HFFc6 (cell line): ENCODE measurements at places on chromosomes 2 and 18.
A peak's percentile ranks its signal among the peaks of the same experiment; 100 is the strongest.

- DNase-seq = no peak
These were observed 51.1 kb downstream of the PGAP1 start for GRCh38 chr2:196875414-196875813.

DNA sequence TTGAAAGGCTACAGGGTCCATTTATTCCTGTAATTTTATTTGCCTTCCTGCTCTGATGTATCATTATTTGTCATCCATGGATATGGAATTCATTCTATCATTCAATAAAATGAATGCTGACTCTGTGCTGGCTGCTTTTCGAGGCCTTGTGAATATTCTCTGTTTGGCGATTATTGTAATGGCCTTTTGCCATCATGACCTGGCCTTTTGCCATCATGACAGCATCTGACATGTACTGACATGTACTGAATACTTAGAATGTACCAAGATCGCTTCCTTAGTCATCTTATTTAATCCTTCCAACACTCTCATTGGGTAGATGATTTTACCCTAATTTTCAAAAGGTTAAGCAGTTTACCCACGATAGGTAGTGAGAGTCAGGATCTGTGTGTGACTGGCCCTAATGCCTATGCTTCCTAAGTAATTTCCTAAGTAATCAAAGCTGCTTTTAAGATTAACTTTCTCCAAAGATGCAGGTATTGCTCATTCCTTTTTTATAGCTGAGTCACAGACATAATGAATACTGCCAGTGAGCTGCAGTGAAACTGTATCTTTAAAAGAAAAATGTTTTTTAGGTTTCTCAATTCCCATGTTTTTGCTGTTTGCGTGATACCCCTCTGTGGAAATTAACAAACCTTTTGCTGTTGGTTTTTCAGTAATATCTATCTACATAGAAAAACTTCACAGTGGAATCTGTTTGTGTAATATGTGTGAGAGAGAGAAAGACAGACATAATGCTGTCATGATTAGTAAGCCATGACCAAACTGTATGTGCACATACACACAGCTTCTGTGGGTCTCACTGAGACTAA, 127.8 kb downstream of the CERS6 start:
- DNase-seq = peak; percentile 37

DNA sequence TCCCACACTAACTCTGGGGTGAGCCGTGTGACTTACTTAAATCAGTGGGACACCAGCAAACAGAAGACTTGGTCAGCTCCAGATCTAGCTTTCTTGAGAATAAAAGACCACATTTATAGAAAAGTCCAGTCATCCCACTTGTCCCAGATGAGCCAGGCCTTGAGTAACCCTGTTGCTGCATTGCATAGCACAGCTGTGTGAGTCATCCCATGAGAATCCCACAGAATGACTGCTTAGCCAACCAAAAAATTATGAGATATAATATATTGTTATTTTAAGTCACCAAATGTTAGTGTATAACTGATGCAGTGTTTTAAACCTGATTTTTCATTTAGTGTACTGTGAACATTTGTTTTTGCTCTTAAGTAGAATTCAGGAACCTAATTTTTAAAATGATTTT, 94.2 kb upstream of the FSHR start:
- DNase-seq = peak; percentile 80

DNA sequence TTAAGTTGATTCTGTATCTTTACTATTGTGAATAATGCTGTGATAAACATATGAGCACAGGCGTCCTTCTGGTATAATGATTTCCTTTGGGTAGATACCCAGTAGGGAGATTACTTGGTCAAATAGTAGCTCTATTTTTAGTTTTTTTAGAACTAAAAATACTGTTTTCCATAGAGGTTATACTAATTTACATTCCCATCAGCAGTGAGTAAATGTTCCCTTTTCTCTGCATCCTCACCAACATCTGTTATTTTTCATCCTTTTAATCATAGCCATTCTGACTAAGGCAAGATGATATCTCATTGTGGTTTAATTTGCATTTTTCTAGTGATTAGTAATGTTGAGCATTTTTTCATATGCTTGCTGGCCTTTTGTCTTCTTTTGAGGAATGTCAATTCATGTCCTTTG, 35.1 kb downstream of the PMS1 start:
- peak; percentile 88 for DNase-seq

DNA sequence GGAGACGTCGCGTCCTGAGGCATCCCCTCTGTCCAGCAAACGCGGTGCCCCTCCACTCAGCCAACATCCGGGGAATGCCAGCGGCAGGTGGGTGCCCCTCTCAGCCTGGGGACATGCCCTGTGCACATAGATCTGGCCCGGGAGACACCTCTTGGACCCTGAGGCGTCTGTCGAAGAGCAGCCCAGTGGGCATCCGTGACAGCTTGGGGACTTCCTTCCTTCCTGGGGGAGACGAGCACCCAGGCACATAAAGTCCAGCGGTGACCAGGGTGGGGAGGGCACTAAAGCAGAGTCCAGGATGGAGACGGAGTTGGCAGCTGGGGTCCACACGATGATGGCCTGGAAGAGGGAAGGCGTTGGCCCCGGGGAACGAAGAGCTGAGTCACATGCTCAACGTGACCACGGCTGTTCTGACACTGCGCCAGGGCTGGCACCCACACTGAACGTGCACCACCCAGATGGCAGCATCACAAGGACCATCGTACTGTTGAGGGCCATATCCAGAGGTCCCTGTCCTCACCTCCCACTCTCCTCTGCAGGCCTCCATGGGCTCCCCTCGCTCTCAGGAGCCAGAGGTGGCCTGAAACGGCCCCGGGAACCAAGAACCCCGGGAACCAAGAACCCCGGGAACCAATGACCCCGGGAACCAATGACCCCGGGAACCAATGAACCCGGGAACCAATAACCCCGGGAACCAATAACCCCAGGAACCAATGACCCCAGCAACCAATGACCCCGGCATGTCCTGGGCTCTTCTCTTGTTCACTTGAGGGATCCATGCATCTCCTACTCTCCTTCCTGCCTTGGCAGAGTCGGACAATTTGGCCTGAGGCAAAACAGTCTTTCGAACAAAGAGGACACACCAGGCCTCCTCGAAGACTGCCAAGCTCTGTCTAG, 22.6 kb downstream of the HDAC4 start:
- no peak for DNase-seq

- peak; percentile 60 for DNase-seq
These were observed 236.1 kb downstream of the CDH20 start for GRCh38 chr18:61569176-61569892.

DNA sequence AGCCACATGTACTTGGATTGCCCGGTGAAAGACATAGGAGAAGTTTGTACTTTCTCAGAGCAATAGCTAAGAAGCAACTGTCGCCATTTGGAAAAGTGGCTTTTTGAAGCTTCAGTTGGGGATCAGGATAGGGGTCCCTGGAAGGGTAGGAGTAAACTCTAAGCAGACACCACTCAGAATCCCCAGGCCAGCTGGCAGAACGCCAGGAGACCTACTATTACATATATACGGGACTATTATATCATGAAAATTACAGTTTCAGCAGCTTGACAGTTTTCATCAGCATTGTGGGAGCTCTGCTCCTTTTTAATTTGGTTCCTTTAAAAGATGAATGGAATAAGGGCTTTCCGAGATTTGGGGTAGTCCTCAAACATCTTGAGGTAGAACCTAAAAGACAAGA, 54.9 kb downstream of the SRD5A2 start:
- DNase-seq = no peak

DNA sequence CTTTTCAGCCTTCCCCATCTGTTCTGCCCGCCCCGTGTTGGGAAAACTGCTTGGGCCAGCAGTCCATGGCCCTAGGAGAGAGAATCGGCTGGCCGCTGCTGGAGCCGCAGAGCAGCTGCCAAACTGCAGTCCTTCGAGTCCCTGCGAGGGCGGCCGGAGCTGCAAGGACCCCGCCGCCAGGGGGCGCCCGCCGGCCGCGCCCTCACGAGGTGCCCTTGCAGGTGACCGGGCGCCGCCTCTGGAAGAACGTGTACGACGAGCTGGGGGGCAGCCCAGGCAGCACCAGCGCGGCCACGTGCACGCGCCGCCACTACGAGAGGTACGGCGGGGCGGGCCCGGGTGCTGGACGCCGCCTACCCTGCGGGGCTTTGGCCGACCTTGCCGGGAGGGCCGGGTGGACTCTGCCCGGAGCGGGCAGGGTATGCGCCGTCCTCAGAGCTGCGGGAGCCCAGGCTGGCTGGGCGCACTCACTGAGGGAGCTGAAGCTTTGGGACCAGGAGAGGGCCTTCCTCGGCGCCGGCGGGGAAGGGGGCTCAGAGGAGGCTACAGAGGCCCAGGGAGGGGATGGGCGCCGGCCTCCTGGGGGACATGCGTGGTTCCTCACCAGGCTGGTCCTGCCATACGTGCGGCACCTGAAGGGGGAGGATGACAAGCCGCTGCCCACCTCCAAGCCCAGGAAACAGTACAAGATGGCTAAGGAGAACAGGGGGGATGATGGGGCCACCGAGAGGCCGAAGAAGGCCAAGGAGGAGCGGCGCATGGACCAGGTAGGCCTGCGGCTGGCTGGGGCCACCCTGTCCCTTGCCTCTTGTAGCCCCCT, 13.6 kb downstream of the ARID5A start:
- DNase-seq = no peak

- DNase-seq = no peak
These were observed 20.6 kb upstream of the NDUFV2 start for GRCh38 chr18:9081940-9082339.

GRCh38 chr2:57809230-57809629, 237.4 kb upstream of the VRK2 start:
- DNase-seq = no peak

DNA sequence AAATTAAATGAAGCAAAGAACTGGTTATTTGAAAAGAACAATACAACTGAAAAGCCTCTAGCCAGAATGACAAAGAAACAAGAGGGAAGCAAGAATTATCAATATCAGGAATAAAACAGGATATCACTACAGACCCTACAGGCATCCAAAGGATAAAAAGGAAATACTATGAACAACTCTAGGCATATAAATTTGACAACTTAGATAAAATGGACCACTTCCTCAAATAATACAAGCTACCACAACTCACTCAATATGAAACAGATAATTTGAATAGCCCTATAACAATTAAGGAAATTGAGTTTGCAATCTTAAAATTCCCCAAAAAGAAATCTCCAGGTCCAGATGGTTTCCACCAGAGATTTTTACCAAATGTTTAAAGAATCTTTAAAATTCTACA, 19.8 kb downstream of the RPRD1A start:
- no peak for DNase-seq

DNA sequence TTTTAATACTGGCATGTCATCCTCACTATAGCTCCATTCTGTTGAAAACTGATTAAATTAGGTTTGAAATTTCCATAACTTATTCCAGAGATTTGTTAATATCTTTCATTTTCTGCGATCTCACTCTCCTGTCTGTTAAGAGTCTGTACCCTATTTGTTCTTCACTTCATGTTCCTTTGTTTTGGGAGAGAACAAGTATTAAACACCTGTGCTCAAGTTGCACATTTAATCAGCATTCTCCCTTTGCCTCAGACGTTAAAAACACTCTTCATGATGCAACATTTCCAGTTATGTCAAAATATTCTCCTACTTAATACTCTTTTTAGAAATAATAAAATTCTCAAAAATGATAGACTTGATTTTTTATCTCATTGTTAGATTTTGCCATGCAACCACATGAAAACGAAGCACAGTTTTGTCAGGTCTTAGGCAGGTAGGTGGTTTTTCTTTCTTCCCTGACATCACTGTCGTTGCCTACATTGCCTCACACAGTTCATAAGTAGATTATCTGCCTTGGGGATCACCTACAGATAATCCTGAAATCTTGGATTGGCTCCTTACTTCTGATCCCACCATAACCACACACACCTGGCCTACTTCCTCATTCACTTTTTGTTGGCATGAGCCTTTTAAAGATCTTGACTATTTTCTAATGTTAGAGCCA, 109.9 kb downstream of the GAREM1 start:
- no peak for DNase-seq

- DNase-seq = no peak
These were observed 165.9 kb downstream of the DYSF start for GRCh38 chr2:71619230-71619741.

DNA sequence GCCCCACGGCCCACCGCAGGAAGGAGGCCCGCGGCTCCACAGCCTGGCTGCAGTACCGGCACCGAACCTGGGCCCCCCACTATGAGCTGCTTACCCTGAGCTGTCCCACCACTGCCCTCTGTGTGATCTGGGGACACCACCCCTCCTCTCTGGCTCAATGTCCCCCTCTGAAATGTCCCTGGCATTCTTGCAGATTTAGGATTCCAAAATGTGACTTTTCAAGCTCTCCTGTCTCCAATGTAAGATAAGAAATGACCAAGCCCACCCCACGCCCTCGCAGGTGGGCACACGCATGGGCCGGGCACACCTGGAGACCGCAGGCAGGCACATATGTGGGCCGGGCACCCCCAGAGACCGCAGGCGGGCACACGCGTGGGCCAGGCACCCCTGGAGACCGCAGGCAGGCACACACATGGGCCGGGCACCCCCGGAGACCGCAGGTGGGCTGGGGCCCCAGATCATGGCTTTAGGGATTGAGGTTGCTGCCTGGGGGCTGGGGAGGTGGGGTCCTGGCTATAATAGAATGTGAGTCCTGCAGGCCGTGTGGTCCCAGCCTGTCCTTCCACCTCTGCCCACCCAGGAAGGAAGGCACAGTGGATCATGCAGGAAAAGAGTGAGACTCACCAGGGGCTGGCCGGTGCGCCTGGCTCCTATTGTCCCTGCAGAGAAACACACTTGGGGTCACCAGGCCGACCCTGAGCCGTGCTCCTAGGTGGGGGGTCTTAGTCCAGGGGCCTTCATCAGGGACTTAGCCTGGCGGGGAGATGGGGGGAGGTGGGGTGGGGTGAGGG, 7.2 kb downstream of the PDCD1 start:
- DNase-seq = no peak

DNA sequence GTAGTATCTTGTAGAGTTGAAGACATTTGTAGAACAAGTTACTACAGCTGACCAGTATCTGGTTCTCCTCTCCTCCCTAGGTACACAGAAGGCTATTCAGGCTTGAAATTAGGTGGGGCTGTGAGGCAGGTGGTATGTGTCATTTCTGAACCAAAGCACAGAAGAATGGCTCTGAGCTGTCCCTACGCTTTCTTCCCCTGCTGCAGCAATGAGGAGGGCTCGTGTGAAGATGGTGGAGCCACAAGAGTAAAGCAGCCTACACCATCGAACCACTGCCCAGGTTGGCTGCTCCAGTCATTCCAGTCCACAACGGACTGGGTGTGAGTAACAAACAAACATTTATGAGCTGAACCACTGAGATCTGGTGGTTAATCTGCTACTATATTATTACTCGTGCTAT, 148.9 kb downstream of the DTNB start:
- DNase-seq = no peak

DNA sequence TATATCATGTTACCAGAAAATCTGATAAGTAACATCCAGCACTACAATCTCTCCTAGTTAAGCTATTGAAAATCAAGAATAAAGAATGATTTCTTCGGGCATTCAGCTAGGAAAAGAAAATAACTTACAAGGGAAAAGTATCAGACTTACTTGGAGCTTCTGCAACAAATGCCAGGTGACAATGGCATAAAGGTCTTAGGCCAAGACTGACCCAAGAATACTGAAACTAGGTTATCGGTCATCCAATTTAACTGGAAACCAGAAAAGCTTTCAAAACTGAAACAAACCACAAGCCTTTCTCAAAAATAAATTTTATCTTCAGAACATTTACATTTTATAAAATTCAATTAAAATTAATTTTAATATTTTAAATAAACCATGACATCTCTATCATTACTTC, 214.0 kb upstream of the CCDC68 start:
- no peak for DNase-seq

GRCh38 chr2:218786133-218786532, 4.2 kb downstream of the CYP27A1 start:
- no peak for DNase-seq
